ENCODE measurements at places on chromosomes 4 and X.
A peak's percentile ranks its signal among the peaks of the same experiment; 100 is the strongest.

GRCh38 chr4:105808750-105809041, 86.6 kb upstream of the NPNT start:
- DNase-seq = no peak

DNA sequence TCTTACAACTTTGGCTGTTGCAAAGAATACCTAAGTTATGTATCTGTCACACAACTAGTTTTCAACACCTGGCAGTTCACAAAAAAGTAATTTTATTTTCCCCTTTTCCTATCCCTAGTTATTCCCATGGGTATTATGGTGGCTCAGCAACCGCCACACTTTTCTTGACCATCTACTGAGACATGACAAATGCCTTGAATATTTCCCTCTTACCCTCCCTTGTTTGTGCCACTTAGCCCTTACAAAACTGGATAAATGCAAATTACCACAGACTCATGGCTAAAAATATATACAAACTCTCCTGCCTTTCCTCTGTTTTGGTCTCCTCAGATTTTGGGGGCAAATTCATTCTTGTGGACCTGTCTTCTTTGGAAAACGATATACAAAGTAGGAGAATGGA, 72.1 kb downstream of the AMOT start:
- no peak for DNase-seq

- DNase-seq = no peak
Measured at GRCh38 chrX:154739952-154740465, 10.9 kb downstream of the GAB3 start.

DNA sequence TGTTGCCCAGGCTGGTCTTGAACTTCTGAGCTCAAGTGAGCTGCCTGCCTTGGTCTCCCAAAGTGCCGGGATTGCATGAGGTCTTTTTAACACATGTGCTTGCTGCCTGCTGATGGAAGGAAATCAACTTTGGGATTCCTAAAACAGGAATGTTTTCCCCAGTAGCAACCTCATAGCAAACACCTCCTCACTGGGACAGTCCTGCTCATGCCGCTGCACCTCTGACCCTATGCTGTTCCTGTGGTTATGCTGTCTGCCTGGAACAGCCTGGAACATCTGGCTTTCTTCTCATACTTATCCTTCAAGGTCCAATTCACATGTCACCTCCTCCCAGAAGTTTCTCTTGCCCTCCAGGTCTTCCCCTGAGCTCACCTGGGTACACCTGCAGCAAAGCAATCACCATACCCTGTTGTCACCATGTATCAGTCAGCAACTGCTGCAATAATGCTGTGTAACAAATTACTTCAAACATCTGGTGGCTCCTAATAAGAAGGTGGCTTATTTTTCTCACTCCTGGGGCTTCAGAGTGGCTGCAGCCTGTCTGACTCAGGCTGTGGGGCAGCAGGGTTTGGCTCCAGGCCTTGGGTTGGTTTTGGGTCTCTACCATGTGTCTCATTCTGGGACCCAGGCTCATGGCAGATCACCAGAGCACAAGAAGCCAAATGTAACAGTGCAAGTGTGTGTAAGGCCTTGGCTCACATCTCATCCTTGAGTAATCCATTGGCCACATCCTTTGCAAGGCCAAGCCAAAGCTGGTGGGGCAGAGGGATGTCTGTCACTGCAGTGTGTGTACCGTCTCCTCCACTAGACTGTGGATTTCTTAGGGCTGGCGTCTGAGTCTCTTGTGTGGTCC, 59.4 kb upstream of the SORCS2 start:
- no peak for DNase-seq

GRCh38 chr4:30537456-30537855, 182.7 kb upstream of the PCDH7 start:
- no peak for DNase-seq

DNA sequence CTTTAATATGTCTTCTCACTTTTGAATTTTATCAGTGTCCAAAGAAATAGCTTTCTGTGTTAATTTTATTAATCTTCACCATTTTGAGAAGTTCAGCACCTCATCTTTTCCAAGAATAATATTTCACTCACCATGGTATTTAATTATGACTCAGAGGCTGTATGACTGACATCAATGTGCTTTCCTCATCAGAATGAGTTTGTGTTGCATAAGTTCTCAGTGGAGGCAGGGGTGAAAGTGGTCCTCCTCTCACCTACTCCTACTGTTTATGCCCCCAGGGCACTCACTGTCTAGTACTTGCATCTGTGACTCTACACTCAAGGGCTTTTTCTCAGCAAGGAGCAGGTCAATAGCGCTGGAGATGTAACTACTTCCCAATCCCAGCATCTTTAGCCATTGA, 905.3 kb upstream of the INTU start:
- DNase-seq = no peak

DNA sequence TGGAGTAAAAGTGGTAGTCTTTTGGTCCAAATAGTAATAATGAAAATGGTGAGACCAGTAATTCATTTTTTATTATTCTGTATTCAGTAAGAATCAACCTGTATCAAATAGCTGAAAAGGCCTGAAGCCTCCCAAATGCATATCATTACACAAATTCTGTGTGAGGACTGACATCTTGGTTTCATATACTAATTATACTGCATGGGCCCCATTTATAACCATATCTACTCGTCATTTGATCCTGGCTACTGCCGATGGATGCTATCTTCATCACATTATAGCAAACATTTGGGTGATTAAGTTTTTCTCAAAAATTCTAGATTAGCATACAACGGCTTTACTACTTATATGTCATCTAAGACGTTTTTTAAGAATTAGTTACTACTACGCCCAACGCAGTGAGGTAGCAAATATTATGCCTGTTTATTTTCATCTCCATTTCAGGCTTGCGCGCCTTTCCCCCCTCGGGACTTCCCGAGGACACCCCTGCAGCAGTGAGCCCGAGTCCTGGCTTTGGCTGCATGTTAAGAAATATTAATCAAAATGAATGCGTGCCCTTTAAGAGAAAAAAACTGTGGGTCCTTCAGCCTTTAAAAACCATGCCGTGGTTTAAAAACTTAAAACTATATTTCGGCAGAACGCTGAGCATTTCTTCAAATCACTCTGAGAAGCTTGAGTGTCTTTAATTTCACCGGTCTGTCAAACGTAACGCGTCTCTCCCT, 814 bp upstream of the MMAA start:
- peak; percentile 10 for DNase-seq

DNA sequence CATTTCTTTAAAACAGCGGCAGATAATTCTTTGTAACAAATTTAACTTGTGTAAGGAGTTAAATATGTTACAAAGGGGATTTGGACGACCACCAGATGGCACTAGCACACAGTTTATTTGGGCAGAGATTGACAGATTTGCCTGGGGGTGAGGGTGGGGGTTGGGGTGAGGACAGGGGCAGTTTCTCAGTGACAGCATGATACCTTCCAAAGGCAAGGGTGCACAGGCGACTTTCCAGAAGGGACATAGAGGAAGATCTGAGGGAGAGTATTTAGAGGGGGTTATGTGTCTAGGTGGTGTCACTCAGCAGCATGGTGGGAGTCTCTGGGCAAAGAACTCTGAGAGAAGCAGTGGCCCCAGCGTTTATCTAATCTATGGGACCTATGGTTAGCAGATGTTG, 9.6 kb upstream of the TMA16 start:
- DNase-seq = peak; percentile 52

DNA sequence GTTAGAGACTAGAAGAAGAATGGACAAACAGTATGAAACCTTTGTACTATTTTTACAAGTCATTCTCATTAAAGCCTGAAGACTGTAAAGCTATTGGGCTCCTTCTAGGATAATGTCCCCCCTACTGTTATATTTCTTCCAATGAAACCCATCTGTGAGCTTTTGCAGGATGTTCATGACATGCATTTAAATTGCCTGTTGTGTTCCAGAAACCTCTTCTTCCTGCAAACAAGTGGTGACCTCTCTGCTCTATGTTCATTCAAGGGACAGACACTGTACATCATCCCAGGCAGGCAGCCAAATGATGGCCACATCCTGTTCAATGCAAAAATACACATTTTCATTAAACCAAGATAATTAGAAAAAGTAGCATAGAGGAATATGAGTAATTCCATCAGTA, 128.0 kb downstream of the C4orf33 start:
- DNase-seq = no peak

GRCh38 chrX:77275392-77275791, 171.8 kb upstream of the FGF16 start:
- DNase-seq = no peak

GRCh38 chr4:114734594-114734993, 136.0 kb downstream of the UGT8 start:
- no peak for DNase-seq

GRCh38 chr4:78099058-78099457, 41.9 kb downstream of the FRAS1 start:
- DNase-seq = no peak

DNA sequence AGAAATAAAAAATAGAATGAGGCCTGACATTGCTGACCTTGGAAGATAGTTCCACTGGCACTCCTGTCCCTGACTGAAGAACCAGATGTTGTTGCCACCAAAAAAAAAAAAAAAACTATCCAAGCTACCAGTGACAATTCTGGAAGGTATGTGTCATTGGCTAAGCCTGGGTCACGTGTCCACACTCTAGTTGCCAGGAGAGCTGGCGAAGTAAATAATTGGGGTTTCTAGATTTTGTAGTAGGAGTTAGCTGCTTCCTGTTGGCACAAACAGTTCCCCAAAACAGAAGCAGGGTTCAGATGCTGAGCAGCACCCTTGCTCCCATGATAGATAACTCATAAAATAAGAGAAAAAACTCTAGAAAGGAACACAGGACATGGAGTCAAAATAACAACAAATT, 20.5 kb downstream of the MND1 start:
- DNase-seq = no peak

DNA sequence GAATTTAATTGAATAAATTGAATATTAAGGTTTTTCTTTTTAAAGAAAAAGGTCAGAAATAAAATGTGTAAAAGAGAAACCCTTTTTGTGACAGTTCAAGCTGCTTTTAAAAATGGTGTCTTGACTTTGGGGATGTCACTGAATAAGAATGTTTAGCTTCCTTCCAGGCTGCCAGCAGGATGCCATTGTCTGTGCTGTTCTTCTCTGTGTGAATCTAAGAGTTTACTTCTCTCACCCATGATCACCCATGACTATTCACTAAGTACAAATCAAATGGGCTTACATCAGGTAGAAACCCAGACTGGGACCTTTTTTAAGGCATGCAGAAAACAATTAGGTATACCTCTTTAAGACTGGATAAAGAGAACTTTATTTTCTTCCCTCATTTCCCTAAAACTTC, 115.3 kb downstream of the DACH2 start:
- no peak for DNase-seq

DNA sequence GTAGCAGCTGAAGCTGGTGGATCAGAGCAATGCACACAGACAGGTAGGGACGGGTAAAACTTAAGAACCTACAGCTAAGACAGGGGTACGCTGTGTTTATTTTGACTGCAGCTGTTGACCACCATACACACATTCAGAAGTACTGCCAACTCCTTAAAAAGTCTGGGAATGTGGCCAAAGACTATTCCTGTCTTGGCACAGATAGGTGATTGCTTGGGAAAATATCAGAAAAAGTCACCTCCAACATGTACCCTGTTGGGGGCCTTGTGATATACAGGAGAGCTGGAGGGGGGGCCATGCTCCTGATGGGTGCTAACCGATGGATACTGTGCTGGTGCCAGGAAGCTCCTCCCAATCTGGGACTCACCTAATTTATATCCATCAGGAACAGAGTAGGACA, 121.2 kb downstream of the VCX2 start:
- DNase-seq = no peak

GRCh38 chr4:163958751-163959150, 464.3 kb downstream of the TMA16 start:
- no peak for DNase-seq

Measured in activated T-cell treated with anti-CD3 and anti-CD28 coated beads for 4 hours (primary cell).